ENCODE measurements at places on chromosomes 7 and 10.
A peak's percentile ranks its signal among the peaks of the same experiment; 100 is the strongest.

GRCh38 chr7:5630670-5631069 lies 150.8 kb downstream of the RNF216 start:
- no peak for DNase-seq

GRCh38 chr10:5529702-5530411 lies 5.1 kb downstream of the CALML3 start:
- no peak for DNase-seq

- peak; percentile 12 for DNase-seq
These were observed 335.4 kb upstream of the MGMT start for GRCh38 chr10:129131457-129132132.

DNA sequence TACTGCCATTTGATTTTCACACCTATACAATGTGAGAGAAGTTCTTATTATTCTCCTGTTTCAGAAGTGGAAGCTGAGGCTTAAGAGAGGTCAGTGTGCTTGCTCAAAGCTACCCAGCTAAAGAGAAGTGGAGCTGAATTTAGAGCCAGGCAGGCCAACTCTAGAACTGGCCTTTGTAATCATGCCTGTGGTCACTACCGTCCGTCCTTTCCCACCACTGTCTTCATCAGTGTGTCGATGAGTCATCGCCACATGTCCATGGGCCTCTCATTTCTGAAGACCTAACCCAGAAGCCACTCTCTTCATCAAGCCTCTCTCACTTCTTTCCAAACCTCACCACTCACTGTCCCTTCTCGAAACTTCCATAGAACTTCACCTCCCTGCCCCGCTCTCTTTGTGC lies 237.8 kb downstream of the KIAA1217 start:
- DNase-seq: no peak

GRCh38 chr10:77197544-77197943 lies 440.1 kb downstream of the KCNMA1 start:
- no peak for DNase-seq

- DNase-seq: no peak
These were observed 27.3 kb downstream of the SEC23IP start for GRCh38 chr10:119919826-119920225.

GRCh38 chr10:21827308-21827707 lies 176.2 kb downstream of the DNAJC1 start:
- no peak for DNase-seq

DNA sequence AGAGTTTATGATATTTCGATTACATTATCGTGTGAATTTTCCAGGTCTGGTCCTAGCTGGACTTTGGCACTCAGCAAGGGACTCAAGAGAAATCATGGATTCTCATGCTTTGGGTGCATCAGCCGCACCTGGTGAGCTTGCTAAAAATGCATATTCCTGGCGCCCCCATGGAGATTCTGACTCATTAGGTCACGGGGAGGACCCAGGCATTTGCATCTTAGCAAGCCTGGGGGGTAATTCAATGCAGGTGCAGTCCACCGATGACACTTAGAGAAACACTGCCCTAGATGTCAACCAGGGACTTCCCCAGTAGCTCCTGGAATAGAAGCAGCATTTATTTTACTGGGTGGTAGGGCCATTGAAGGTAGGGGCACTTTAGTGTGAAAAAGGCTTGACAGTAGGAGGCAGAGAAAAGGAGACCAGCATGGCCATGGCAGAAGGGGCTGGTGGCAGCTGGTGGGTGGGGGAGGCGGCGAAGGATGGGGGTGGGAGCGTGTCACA lies 29.9 kb upstream of the PDCD4 start:
- no peak for DNase-seq

DNA sequence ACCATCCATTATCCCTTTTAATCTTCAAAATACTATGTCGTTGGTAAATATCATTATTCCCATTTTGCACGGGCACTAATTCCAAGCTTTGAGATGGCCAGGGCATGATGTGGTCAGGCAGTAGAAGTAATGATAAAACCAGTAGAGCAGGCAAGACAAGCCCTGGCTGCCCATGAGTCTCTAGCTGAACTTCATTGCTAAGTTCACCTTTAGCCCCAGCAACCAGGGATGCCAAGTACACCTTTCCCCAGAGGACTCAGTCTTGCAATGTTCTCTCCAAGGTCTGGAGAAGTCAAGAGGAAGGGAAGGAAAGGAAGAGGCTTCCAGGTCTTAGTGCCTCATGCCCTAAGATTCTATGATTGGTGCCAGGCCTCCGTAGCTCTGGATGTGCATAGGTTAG lies 203.2 kb downstream of the PLXNA4 start:
- DNase-seq: no peak

GRCh38 chr7:40747856-40748255 lies 613.1 kb downstream of the SUGCT start:
- no peak for DNase-seq

DNA sequence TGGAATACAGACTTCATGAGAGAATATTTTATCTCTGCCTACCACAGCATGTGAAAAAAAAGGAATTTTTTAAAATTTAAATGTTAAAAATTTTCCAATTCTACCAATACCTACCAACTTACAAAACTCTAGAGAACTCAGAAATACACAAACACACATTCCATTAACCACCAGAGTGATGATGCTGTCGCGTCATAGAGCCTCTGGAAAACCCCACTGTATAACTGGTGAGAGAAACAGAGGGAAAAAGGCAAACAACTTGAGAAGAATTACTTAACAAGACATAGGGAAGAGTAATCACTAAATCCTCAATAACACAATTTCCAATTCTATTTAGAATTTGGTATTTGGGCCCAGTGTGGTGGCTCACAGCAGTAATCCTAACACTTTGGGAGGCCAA lies 6.2 kb upstream of the SPOCK2 start:
- no peak for DNase-seq

DNA sequence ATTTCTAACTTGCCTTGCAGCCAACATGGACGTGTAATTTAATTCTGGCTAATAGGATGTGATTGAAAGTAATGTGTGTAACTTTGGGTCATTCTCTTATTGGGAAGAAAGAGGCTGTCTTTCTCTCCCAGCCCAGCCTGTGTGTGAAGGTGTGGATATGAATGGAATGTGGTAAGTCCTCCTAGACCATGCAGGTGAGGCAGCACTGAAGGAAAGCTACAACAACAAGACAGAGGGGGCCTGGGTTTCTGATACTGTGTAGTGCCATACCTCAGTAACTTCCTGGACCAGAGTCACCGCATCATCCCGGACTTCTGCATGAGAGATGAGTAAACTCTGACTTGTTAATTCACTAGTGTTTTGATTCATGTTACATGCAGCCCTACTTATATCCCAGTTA lies 237.0 kb downstream of the EXOC4 start:
- DNase-seq: no peak

GRCh38 chr10:20040012-20040411 lies 223.8 kb downstream of the PLXDC2 start:
- DNase-seq: no peak

GRCh38 chr7:81725812-81726127 lies 44.1 kb downstream of the HGF start:
- DNase-seq: peak; percentile 86

GRCh38 chr7:66837007-66837406 lies 84.0 kb upstream of the TMEM248 start:
- no peak for DNase-seq

DNA sequence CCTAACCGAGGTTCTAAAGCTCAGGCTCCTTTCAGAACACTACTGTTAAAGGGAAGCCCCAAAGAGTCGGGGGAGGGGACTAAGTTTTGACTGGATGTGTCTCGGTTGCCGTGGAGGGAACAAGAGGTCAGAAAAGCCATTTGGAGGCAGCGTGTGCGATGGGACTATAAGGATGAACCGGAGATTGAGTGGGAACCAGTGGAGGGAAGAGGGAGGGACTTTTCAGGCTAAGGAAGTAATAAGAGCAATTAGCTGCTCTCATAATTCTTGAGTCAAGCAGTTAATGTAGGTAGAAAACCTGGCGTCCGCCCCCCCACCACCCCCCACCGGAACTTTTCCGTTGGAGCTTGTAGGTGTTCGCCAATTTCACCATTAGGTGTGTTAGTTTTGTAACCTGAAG lies 491 bp upstream of the AKAP9 start:
- peak; percentile 10 for DNase-seq

DNA sequence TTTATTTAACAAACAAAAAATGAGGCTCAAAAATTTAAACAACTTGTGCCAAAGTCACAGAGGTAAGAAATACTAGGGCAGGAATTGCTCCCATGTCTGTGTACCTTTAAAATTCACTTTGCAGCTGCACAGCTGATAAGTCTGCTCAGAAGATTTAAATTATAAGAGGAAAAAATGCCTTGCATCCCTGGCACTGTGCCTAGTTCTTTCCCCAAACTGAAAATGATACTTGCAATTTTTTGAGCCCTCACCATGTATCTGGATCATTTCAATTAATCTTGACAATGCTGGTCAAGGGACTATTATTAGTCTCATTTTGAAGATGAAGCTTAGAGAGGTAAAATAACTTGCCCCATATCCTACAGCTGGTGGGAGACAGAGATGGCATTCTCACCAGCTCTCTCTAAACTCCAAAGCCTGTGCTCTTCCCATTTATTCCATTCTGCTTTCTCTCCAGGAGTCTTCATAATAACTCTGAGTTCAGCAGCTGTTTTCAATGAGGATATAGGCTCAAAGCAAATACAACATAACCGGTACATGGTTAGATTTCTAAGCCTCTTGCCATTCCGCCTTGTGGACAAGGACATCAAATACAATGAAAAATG lies 350.5 kb upstream of the LRRTM3 start:
- no peak for DNase-seq

DNA sequence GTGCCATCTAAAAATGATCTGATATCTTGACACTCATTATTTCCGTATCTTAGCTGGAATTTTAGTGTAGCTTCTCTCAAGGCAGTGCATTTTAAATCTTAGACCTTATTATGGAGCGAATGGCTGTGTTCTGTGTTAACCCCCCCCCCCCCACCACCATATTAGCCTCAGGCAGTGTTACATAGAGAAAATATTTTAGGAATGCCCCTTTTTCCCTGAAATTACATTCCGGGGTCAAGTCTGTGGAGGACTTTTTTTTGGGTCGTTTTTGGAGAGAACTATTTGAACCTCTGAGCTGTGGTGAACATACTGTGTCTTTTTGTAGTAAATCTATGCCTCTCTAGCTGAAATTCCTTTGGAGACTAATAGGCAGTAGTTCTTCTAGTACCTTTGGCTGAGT lies 3.1 kb downstream of the CCDC126 start:
- DNase-seq: no peak

DNA sequence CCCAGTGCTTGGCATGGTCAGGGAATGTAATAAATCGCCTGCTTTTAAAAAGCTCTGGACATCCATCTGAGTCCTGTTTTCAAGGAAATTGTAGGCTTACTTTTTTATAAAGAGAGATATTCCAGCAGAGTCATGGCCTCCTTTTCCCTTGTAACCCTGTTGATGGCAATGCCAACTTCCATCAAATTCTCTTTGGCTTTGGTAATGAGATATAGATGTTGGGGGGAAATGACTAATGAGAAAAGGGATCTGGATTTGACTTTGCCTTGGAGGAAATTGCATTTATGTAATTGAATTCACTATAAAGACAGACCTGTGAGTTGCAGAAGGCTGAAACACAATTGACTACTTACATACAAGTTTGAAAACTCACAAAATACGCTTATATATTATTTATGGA lies 347.5 kb downstream of the GPR158 start:
- no peak for DNase-seq

- DNase-seq: no peak
These were observed 584.7 kb upstream of the SORCS1 start for GRCh38 chr10:107749235-107749634.

GRCh38 chr7:154842591-154842990 lies 160.3 kb downstream of the PAXIP1 start:
- DNase-seq: no peak

- DNase-seq: peak; percentile 13
These were observed 9.9 kb downstream of the ZNF511 start for GRCh38 chr10:133318494-133319127.

- no peak for DNase-seq
These were observed 25.1 kb downstream of the SNX8 start for GRCh38 chr7:2289111-2289586.

GRCh38 chr10:24467136-24467535 lies 256.6 kb downstream of the ARHGAP21 start:
- no peak for DNase-seq

DNA sequence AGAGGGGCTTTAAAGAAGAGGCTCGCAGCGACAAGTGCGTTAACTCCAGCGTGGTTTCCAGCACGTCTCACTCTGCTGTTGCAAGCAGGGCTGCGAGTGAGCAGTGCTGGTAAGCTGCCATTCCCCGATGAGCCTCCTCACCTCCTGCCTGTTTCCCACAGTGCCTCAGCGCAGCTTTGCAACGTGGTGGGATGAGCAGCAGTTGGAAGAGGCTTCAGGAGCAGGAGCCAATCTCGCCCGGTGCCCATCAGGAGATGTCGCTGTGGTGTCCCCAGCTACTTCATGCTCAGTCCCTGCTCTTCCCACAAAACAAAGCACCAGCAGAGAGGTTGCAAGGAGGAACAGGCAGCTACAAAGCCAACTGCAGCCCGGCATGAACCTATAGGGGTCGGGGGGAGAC lies 2.4 kb upstream of the ADARB2 start:
- no peak for DNase-seq

GRCh38 chr7:36281945-36282717 lies 107.5 kb upstream of the ANLN start:
- no peak for DNase-seq

- DNase-seq: no peak
These were observed 128.4 kb upstream of the RSU1 start for GRCh38 chr10:16945593-16945992.

GRCh38 chr7:157138101-157138423 lies 664 bp upstream of the UBE3C start:
- DNase-seq: no peak

GRCh38 chr10:108060246-108060645 lies 895.7 kb upstream of the SORCS1 start:
- no peak for DNase-seq

- no peak for DNase-seq
These were observed 3.2 kb downstream of the GNB2 start for GRCh38 chr7:100676501-100677306.

GRCh38 chr7:154696556-154696955 lies 306.4 kb downstream of the PAXIP1 start:
- DNase-seq: no peak

GRCh38 chr10:95289003-95289920 lies 1.5 kb downstream of the PDLIM1 start:
- DNase-seq: no peak

DNA sequence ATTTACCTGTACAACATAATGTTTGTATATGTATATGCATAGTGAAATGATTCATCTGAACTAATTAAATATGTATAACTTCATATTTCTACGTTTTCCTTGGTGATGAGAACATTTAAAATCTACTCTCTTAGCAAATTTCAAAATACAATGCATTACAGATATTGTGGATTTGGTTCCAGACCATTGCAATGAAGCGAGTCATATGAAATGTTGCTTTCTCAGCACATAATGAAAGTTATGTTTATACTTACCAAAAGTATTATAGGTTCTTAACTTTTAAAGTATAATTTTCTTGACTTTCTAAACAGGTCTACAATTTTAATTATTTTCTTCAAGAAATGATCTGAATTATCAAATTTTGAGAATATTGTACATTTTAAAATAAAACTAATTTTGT lies 189.2 kb downstream of the CSTF2T start:
- DNase-seq: no peak

- no peak for DNase-seq
These were observed 2.5 kb upstream of the GDF2 start for GRCh38 chr10:47319784-47320183.

Measured in fibroblast of the conjunctiva (primary cell).